ENCODE measurements at places on chromosomes 3 and 15.

DNA sequence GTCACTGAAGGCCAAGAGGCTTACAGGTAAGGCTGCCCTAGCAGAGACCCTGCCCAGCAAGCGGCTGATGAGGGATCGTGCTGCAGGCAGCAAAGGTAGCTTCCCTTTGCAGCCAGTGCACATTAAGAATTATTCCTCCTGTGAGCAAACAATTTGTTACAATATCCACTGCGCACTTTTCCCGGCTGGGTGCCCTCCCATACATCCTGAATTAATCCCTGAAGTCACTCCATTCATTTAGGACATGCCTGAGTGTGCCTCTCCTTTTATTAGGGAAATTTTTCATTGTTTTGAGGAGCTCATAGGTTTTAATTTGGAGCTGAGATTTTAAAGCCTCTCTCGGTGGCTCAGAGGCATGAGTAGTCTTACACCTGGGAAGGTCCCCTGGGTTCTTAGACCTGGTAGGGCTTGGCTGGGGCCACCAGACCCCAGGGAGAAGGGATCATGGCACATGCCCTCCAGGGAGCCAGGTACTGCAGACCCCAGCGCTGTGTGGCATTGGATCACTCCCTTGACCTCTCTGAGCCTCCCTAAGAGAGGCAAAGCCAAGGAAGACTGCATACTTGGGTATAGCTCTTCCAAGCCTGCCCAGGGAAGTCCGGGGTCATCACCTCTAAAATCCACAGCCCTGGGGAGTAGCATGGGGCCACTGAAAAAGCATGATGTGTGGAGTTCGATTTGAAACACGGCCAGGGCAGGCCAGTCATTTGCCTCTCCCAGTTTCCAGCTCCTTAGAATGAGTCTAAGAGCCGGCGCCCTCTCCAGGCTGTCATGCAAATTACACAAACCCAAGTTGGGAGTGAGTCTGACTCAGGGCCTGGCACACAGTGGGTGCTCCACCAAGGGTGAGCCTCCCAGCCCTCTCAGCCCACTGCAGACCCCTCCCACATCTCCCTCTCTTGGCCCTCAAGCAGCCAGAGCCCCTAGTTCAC lies 151.9 kb upstream of the LINGO1 start:
- DNase-seq = no peak

- no peak for DNase-seq
Observed at GRCh38 chr3:108099679-108100428, 9.0 kb upstream of the CD47 start.

DNA sequence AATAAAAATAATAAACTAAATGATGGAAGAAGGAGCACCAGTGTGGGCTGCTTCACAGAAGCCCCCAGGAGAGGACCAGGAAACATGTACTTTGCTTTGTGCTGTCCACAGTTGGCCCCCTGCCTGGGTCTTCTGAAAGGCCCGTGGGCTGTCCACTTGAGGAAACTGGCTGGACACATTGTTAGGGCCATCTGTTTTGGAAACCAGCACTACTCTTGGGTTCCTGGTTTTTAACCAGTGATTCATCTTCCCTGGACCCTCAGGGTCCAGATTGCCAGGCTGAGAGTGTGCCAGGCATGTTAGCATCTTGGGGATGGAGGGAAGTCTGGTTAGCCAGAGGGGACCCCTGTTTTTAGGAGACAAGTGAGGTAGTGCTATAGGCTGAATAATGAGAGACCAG lies 297.2 kb upstream of the C2CD4B start:
- no peak for DNase-seq

- DNase-seq = no peak
Observed at GRCh38 chr3:161413855-161414210, 42.5 kb upstream of the SPTSSB start.

DNA sequence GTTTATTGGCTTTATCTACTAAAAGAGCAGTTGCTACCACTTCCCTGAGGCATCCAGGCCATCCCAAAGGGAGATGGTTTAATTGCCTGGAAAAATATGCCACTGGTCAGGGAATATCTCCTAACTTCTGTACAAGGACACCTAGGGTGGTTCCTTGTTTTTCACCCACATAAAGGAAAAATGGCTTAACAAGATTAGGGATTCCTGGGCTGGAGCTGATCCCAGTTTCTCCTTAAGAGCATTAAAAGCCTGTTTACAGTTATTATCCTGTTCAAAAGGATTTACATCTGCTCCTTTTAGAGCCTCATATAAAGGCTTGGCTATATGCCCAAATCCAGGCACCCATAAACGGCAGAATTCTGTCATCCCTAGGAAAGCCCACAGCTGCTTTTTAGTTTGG lies 70.2 kb upstream of the WNT7A start:
- no peak for DNase-seq

DNA sequence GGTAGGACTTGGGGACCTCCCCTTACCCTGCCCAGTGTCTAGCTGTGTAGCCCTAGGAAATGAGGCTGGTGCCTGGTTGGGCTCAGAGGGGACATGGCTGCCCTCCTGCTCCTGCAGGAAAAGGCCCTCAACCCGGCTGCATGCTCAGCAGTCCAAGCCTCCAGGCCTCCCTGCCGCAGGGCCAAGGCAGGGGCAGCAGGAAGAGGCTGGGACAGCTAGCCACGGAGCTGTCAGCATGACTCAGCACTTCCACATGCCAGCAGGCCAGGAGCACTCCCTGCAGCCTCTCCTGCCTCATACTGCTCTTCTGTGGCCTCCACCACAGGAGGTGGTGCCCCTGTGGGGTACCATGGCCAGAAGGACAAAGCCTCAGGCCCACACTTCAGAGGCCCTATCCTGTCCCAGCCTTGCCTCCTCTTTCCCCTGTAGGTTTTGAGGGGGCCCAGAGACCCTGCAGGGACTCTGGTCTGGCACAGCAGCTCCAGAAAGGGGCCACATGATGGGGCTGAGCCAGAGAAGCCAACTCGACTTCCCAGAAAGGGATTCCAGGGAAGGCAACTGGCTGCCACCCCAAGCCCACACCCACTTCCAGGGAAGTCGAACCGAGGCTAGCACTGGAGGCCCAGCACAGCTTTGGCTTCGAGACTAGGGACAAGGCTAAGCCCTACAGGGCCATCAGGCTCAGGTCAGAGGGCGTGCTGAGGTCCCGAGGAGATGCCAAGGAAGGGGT lies 19.5 kb downstream of the TKT start:
- no peak for DNase-seq

DNA sequence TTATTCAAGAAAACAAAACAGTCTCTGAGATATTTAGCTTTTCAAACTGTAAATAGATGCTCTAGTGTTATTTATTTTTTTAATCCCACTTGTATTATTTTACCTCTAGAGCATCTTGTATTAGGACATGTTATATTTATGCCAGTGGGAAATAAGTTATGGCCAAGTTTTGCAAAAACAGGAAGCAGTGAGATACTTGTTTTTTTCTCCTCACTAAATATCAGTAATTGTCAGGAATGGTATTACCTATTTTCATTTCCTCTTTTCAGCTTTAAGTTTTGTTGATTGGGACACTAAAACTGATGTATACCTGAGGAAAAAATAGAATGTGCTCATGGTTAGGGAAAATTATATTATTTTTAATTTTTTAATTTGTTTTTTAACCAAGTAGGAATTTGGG lies 8.6 kb upstream of the IL20RB start:
- DNase-seq = no peak

- no peak for DNase-seq
Observed at GRCh38 chr15:51853998-51854397, 24.5 kb downstream of the TMOD3 start.

DNA sequence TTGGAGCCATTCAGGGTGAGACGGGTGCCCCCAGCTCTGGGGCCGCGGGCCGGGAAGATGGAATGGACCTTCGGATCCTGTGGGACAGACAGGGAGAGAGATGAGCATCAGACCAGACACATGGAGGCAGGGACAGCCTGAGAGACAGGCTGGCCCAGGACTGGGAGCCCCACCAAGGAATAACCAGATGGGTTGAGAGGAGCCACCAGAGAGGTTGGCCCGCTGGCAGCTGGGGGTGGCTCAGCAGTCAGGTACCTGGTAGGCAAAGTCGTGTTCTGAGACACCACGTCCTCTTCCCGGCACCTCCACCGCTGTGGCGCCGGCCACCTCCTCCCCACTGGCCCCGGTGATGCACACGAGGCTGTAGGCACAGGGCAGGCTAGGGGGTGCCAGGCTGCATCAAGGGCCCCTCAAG lies 13.8 kb downstream of the PLXNB1 start:
- no peak for DNase-seq

- no peak for DNase-seq
Observed at GRCh38 chr3:90016555-90016954, 909.1 kb downstream of the EPHA3 start.

- DNase-seq = no peak
Observed at GRCh38 chr3:7144697-7145308, 283.9 kb downstream of the GRM7 start.

GRCh38 chr3:64625381-64625780 lies 62.4 kb downstream of the ADAMTS9 start:
- no peak for DNase-seq

DNA sequence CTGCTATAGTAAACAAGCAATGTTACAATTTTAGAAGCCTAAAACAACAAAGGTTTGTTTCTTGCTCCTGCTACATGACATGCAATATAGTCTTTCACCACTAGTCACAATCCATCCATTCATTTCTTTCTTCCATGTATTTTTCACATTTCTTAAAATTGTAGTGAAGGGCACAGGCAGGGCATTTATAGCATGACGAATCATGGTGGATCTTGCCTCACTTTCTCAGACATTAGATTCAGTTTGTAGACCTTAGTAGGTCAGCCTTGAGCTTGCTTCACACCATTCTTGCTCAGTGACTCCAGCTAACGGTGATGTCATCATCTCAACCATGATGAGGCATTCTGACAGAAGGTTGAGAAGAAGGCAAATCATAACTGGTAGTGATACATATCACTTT lies 546.8 kb downstream of the TBL1XR1 start:
- DNase-seq = no peak

DNA sequence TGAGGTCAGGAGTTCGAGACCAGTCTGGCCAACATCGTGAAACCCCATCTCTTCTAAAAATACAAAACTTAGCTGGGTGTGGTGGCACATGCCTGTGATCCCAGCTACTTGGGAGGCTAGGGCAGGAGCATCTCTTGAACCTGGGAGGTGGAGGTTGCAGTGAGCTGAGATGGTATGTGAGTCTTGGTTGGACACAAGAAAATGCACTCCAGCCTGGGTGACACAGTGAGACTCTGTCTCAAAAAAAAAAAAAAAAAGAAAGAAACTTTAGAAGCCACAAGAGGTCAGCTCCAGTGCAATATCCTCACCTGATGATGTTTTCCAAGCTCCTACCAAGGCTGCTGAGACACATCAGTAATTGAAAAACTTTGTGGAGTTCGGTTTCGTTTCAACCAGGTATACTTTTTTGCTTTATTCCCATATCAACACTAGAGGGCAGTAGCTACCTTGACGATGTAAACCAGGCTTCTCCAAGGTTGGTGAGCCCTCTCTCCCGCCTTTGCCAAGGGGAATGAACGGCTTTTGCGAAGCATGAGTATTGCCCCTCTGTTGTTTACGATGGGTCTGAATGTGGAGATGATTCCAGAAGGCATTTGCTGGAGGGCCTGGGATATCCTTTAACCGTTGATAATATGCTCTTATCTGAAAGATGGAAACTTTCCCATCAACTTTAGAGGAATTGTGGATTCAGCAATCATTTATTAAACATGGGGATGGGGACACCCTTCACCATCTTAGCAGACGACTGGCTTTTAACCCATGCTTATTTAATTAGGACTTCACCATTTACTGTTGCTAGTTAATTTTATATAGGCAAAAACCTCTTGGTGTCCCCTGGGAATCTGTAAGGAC lies 202.8 kb downstream of the SV2B start:
- peak; percentile 76 for DNase-seq

DNA sequence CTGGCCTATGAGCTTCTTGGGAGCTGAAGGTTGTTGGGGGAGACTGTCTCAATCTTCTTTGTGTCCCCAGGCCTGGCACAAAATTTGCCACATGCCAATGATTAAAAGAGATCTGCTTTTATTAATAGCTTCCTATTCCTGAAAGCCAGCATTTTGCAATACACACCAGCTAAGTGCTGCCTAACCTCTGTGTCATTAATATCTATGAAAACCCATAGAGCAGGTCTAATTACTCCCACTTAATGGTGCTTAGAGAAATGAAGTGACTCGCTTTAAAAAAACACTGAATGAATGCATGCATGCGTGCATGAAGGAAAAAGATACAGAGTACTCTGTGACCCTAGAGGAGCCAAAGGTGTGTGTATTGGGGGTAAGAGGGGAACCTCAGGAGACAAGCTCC lies 55.0 kb downstream of the SLC6A1 start:
- no peak for DNase-seq

GRCh38 chr3:152039887-152040286 lies 166.4 kb downstream of the SUCNR1 start:
- DNase-seq = no peak

DNA sequence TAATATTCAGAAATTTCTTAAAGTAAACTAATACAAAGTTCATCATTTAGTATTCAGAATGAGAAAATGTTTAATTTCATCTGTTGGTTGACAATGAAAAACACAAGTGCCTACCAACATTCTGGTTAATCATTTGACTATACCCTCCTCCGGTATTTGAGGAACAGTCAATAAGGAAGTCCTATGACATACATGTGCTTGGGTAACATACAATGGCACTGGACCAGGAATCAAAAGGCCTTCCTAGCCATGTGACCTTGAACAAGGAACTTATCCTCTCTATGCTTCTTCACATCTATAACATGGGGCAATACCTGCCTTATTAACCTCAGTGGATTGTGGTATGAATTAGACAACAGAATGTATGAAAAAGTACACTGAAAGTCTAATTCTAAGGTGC lies 65.8 kb downstream of the ZNF280D start:
- DNase-seq = no peak

- DNase-seq = no peak
Observed at GRCh38 chr3:50912746-50913145, 238.0 kb downstream of the DOCK3 start.

DNA sequence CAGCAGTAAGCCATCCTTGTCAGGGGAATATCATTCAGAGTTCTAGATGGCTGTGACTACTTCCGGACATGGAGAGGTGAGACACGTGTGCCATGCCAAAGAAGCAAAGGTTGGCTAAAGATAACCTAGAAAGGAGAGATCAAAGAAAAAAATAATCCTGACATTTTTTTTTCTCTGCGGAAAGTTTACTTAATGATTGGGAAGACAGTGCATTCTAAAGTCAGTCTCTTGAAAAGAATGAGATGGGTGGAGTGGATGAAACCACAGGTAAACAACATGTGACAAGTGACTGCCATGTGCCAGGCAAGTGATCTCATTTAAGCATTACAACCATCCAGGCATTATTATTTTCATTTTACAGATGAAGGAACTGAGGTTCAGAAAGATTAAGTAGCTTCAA lies 436.6 kb downstream of the SOX2 start:
- DNase-seq = no peak

DNA sequence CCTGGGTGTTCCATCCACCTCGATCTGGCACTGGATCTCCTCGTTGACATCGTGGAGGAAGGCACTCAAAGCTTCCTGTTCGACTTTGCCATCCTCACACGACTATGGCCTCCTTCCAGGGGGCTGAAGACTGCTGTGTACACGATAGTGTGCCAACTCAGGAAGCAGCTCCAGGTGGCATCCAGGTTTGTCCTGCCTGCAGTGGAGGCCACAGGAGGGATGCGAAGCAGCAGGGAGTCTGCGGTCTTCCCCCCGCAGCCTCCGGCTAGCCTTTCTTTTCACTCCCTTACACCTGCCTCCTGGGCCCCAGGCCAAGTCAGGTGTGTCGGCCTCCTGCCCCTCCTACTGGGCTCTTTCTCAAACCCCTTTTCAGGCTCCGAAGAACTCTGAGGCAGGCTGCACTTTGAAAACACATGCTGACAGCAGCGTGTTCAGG lies 32.2 kb downstream of the SYNM start:
- no peak for DNase-seq

GRCh38 chr3:177792311-177793030 lies 595.2 kb upstream of the TBL1XR1 start:
- DNase-seq = no peak

Measured in CD4-positive, alpha-beta T cell treated with Interleukin-2 at 100 ng/mL for 4 hours (primary cell).